ENCODE measurements at places on chromosomes 5 and 9.

GRCh38 chr9:21966140-21966851, 27.9 kb downstream of the CDKN2A start:
- DNase-seq, result no peak

DNA sequence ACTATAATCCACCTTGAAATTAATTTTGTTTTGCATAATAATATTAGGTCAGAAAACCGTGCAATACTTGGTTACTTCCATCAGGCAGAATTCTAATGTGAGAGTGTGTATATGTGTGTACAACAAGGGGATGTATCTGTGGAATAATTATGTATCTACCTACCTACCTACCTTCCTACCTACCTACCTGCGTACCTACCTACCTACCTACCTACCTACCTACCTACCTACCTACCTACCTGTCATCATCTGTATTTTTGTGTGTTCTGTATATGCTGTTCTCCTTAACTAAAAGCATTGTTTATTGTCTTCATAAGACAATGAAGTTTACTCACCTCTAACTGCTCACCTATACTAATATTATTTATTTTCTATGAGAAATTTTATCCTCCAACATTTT, 52.8 kb downstream of the VCAN start:
- no peak for DNase-seq

DNA sequence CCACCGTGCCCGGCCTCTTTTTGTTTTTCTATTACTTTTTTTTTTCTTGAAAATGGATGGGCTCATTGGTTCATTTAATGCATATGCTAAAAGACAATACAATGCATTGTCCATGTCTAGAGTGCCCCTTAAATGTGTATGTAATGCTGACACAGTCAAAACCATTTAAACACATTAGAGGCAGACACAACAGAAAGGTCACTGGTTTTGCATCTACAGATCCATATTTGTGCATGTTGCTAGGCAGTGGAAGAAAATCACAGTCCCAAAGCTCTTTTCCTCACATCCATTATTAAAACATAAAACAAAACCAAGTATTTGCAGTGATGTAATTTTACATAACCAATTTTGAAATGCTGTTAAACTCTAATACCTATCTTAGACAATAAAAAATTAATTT, 389.0 kb downstream of the TAF11L14 start:
- no peak for DNase-seq

DNA sequence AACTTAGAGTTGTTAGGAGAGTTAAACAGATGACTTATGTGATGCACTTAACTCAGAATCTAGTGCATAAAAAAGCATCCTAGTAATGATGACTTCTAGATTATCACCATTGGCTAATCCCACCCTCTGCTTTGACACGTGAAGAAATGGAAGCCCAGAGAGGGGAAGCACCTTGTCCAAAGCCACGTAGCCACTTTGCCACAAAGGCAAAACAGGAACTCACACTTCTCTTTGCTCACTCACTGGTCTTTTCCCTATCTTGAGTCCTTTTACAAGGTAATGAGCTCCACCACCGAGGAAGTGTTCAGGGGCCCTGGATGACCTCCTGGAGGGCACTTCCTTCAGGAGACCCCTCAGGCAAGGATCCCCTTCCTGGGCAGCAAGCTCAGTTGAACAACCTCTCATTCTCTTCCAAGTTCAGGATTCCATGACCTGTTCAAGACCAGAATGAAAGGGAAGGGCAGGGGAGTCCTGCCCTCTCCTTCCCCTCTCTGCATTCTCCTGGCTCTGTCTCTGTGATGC, 89.7 kb downstream of the HRH2 start:
- DNase-seq, result no peak

DNA sequence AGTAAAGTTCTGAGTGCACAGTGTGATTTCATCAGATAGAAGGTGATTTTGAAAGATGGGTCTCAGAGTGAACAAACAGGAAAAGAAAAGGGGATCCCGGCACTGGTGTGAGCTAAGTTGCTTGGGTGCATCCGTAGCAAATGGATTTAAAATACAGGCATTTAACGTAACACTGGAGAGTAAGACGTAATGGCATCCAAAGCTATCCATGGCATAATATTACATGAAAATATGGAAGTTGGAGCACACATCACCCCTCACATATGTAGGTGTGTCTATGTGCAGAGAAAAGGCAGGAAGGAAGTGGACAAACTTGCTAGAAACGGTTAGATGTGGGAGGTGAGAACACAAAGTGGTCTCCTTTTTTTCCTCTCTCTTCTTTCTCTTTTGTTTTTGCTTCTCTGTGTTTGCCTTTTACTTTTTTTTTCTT, 38.2 kb upstream of the SEMA4D start:
- no peak for DNase-seq

GRCh38 chr5:179806250-179807048, at the start of gene MGAT4B:
Gene MGAT4B (minus strand): TSS chr5:179806866. CDS start chr5:179806583, 283 bp downstream.
- DNase-seq, result peak; percentile 68

- DNase-seq, result peak; percentile 39
These were observed 184.3 kb downstream of the CTNND2 start for GRCh38 chr5:11719888-11720481.

- peak; percentile 42 for DNase-seq
These were observed 313 bp downstream of the LCN12 start for GRCh38 chr9:136952321-136952850.

- no peak for DNase-seq
These were observed 121.1 kb upstream of the IL12B start for GRCh38 chr5:159451197-159452052.

DNA sequence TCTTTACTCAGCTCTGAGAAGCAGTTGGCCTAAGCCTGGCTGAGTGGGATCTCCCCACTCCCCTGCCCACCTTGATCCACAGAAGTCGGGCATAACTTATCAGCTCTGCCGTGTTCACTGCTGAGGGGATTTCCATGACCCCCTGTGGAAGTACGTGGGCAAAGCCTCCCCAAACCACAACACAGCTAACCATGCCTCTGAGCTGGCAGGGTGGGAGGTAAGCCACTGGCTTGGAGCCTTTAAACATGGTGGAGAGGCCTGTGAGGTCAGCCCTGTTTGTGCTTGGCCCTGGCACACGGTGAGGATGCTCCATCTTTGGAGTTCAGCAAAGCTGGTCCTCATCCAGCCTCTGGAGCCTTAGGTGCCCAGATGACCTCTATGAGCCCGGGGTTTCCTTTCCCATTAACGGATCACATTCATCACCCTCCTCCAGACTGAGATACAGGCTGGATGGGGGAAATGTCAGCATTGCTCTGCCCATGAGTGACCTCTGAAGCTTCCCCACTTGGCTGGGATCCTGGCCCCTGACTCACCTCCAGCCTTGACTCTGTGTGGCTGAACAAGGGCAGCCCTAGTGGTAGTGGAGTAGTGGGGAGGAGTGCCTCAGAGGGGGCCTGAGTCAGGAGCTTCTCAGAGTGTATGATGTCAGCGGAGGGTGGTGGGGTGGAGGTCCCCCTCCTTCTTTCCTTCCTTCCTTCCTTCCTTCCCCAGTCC, 6.2 kb downstream of the PDLIM4 start:
- no peak for DNase-seq

DNA sequence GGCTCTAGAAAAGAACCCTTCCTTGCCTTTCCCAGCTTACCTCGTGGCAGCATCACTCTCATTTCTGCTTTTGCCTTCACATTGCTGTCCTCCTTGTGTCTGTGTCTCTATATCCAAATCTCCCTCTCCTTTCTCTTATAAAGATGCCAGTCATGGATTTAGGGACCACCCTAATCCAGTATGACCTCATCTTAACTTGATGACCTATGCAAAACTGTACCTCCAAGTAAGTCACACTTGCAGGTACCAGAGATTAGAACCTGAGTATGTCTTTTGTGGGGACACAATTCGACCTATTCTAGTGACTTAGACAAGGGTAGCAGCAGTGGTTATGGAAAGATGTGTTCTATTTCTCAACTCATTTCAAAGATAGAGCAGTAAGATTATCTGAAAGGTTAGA, 160.1 kb downstream of the HMHB1 start:
- no peak for DNase-seq

DNA sequence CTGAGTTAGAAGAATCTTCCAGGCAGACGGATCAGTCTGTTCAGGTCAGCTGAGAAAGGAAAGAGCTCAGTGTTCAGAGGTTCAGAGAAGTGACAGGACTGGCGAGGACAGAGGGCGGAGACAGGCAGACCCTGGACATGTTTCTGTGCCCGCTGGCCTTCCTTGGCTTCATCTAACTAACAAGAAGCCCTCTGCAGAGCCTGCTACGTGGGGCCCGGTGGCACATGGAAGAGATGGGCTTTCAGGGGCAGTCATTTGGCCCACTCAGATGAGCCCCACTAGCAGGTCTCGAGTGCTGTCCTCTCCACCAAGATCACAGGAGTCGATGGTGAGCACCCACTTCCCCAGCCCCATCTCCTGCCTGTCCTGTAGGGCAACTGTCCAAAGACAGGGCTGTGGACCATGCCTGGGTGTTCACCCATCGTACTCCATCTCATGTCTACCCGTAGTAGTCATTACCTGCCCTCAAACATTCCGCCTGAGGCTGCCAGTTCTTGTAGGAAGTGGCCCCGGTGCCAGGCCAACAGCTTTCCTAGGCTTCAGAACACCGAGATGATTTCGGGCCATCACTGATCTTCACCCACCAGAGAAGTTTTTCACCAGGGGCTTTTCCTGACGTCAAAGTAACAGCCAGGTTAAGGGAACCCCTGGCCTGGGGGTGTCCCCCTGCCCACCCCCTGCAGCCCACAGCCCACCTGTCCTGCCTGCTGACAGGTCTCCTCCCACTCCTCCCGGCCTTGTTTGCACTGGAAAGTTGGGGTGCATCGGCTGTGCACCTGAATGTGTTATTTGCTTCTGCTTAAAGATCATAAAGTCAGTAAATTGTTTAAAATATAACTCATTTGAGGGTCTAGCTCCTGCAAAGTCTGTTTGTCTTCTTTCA, 14.0 kb downstream of the IRX2 start:
- DNase-seq, result no peak

DNA sequence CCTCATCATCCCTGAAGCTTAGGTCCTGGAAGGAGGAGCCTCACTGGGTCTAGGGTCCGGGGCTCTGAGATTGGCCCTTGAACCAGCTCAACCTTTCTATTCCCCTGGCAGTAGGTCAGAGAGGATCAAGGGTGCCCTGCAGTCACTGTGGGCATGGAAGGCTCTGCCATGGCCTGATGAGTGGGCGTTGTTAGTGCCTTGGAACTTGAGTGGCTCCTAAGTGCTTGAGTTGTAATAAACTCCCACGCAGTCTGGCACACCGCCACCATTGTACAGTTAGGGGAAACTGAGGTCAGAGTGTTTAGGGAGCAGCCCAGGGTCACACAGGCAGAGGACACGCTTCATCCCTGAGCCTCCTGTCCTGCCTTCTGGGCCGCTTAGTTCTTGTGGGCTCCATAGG, 10.4 kb upstream of the SYNPO start:
- no peak for DNase-seq

- no peak for DNase-seq
These were observed 138.5 kb upstream of the IRX2 start for GRCh38 chr5:2890011-2890410.

DNA sequence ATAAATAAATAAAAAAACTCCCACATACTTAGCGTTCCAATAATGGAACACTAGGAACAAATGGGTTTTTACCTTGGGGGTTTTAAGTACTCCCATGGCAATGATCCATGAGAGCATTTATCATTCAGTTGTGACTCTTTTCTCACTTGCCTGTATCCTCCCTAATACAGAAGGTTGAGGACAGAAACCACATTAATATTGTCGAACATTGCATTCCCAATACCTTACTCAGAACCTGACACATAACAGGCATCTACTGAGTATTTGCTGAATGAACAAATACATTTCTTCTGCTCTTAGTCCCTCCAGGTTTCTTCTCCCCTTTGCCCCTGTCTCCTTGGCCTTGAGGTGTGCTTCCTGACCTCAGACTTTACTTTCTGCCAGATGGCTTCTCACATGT, 175.9 kb downstream of the CEMIP2 start:
- DNase-seq, result no peak

- DNase-seq, result no peak
These were observed 81.1 kb downstream of the PLK2 start for GRCh38 chr5:58378613-58379390.

DNA sequence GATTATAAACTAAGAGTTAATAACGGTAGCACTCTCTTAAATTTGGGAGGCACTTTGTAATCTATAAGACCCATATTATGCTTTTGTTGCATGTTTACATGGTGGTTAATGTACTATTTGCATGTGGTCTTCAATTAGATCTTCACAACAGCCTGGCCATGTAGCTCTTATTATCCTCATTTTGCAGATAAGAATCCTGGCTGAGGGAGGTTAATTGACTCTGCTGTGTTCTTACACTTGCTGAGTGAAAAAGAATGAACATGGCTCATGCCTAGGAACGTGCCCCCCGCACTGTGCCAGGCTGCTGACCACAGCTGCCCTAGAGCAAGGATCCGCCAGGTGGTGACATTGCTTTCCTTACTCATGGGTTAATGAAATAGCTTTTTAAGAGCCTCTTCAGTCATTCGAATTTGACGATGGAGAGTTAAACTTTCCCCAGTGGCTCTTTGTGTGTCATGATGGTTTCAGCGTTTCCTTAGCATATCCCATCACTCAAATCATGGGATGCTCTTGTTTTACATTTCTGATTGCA, 97.9 kb downstream of the CDH6 start:
- DNase-seq, result no peak

DNA sequence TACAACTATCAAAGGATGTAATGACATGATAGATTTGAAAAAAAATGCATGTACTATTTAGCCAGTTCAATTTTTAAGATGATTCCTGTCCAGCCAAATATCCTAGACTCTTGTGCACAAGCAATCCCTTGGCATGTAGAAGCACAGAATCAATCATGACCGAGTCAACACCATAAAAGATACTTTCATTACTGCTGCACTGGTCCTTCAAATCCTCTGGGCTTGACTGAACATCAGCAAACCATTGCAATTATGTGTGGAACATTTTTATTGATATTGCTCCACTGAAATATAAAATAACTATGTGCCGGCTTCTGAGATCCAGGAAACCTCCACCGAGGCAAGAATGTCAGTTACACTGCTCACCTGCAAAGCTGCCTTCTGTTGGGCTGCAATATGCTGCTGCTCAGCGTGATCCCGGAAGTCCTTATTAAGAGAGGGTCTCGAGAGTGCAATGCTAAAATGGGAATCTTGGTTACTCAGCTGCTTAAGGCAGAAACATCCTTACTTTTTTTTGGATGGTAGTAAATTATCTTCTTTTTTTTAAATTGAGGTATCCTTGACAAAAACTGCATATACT, 28.7 kb downstream of the INIP start:
- DNase-seq, result no peak

DNA sequence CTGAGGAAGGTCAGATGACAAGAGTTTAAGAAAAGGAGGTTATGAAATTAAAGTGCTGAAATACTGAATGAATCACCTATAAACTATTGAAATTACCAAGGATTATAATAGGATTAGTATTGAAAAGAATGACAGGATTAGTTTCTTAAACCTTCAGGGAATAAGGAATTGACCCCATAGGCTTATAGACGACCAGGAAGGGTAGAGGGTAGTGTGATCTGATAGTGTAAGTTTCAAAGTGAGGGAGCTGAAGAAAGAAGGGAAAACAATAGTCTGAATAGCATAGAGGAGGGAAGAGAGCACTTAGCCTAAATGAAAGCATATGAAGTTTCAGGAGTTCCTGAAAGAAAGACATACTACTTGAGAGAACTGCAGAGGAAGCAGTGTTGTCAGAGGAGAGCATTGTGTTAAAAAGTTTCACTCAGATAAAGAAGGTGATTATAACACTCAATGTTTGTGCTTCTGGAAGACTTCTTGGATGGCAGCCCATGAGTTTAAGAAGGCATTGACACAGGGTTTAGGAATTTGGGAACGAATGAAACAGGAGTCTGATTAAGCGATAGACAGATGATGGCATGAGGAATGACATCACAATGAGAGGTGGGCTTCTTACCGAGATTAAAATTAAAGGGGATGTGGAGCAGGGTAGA, 557.9 kb upstream of the GRAMD2B start:
- no peak for DNase-seq

GRCh38 chr9:18543406-18544192, 69.6 kb downstream of the ADAMTSL1 start:
- no peak for DNase-seq
